H7 (cell line): ENCODE measurements at places on chromosomes 6 and 20. TPM values are rescaled to one million over a fixed set of nuclear protein-coding genes. Genes with fewer than 3 reads are reported as not detected.

DNA sequence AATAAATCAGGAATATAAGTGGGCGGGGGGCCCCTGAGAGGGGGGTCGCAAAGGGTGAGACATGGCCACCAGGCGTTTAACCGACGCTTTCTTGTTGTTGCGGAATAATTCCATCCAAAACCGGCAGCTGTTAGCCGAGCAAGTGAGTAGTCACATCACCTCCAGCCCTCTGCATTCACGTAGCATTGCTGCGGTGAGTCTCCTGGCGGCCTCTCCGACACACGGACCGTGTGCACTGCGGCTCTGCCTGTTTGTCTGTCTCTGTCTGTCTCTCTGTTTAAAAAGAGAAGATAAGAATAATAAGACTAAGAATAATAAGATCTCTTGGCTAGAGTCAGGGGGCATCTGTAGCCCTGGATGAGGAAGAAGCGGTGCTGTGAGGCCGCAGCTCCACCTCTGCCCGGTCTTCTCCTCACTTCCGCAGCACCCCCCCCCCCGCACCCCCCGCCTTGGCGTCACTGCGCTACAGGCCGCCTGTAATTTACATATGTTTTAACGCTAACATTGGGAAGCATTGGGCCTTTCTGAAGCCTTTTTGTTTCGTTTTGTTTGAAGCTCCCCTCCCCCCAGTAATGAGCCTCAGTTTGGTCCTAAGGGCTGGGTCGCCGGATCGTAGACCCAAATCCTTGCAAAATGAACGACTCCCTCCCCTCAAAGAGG is 993 bp downstream of the STX16 start:
- peak; percentile 89 for DNase-seq

DNA sequence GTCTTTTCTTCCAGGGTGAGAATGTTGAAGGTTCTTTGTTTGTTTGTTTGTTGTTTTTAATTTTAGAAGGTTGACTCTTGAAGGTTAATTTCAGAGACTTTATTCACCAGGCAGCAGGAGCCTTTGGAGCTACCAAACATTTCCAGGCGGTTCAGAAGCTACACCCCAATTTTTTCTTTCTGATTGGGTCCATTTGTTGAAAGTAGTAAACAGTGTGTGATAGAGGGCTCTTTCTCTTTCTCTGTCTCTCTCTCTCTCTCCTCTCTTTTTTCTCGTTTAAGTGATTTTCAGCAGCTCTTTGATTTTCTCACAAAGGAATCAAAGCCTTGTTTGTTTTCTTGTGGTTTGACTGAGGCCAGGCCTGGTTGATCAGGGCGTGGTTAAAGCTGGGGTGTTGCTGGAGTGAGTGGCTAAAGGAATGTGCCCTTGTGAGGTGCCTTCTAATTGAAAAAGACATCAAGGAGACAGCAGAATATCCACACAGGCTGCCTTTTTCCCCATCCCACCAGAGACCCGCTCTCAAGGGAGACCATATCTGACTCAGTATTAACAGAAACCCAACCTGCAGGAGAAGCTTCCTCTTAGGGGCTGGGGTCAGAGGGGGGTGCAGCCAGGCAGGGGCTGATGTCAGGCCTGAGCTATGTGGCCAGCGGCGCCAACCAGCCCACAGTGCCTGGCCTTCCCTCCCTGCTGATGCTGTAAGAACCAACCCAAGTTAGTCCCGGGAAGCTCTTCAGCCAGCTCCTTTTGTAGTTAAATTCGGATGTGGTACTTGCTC is 40.4 kb upstream of the NAA20 start:
- DNase-seq: peak; percentile 67

The SIRPB2 gene
- not detected in 2 replicates for total RNA-seq

- no peak for DNase-seq
Observed at GRCh38 chr20:2606507-2607006, 45.9 kb upstream of the NOP56 start.

DNA sequence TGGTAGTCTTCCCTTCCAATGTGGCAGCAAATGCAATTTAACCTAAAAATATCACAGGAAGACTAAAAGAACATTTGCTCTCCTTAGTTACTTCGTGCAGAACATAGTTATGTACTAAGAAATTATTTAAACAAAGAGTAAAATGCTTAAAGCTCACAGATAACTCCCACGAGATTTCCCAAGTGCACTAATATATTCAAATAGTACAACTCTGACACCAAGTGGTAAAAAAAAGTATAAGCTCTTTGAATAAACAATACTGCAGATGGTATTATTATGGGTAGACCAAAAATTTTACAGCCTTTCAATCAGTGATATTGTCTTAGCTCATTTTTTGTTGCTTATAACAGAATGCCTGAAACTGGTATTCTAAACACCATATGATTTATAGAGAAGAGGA is 52.8 kb upstream of the FILIP1 start:
- no peak for DNase-seq

GRCh38 chr20:15122613-15123012 is 785.2 kb upstream of the FLRT3 start:
- no peak for DNase-seq

The CDKAL1 gene
- 24.4 and 27.5 TPM in 2 replicates for total RNA-seq

DNA sequence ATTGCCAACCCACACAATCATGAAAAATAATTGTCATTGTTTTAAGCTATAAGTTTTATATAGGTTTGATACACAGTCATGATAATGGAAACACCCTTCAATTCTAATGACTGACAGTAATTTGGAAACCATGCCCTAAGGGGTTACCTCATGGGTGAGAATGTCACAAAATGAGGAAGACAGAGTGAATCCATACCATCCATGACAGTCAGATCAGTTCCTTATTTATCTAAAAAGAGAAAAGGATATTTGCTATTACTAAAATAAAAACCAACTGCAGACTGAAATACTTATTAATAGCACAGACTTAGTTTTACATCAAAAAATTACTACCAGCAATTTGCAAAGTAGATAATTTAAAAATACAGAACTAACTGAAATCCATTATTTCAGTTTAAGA is 437.8 kb downstream of the UTRN start:
- no peak for DNase-seq

DNA sequence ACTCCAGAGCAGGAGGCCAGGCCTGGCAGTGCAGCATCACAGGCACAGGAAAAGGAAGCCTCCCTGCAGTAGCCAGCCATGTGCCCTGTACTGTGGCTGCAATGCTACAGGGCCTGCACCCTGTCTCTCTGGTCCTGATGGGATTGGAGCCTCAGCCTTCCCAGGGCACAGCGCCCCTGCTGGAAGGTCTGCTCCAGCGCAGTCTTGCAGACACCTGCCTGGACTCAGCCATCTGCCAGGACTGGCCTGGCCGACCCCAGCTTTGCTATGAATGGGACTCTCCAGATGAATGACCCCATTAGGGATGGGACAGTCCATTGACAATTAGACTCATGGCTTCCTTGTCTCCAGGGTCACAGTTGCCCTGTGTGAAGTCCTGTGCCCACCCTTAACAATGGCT is 251.6 kb downstream of the ERMARD start:
- peak; percentile 19 for DNase-seq

DNA sequence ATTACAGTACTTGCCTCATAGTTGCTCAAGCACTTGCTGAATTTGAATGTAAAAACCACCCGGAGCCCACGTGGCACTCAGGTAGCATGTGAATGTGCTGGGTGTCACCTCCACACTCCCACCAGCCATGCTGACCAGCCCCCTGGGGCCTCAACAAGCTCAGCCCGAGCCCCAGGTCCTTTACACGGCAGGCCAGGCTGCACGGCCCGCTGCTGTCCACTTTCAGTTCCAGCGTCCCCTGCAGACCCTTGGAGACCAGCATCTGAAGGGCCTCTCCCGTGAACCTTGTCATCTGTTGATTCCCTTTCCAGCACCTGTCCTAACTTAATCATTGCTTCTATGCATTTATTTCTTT is 33.3 kb upstream of the ZBP1 start:
- no peak for DNase-seq

GRCh38 chr20:47133809-47134456 is 222.6 kb downstream of the ZMYND8 start:
- DNase-seq: no peak

The FLRT3 gene
- total RNA-seq: 1.7 and 3.2 TPM in 2 replicates

DNA sequence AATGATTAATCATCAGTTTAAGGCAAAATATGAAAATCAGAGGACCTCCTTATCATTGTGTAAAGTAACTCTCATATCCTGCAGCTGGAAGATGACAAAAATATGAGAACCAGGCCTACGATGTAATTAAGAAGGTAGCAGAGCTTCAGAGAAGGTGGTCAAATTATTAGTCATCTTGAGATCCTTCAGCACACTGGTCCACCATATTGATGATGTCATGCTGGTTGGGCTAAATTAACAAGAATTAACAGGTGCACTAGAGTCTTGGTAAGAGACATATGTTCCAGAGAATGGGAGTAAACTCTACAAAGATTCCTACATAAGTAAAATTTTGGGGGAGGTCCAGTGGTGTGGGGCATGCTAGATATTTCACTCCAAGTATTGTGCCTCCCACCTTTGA is 112.8 kb downstream of the OTOR start:
- no peak for DNase-seq
